ENCODE measurements at places on chromosomes 2 and 18. TPM values are rescaled to one million over a fixed set of nuclear protein-coding genes. Genes with fewer than 3 reads are reported as not detected.

DNA sequence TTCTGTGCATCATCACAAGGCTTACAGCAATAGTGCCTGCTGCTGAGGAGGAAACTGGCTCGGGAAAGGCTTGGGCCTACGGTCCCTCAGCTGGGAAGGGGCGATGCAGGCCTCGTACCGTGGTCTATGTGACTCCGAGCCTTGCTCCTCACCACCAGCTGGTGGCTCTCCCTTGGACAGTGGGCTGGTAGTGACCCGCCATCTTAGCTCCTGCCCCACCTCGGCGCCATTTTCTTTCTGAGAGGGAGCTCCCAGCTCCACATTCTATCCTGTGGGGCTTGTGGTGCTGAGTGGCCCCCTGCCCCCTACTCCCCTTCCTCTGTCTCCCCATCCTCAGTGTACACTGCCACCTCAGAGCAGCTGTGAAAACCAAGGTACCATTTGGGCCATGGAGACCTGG is 255.7 kb downstream of the KLHL29 start:
- no peaks in the 10 kb centered on the region for H3K36me3 ChIP-seq
- H3K27me3 ChIP-seq: no peaks in the 10 kb centered on the region
- H3K4me1 ChIP-seq: no peaks in the 10 kb centered on the region
- H3K27ac ChIP-seq: no peak overlapping the region
- H3K4me3 ChIP-seq: no peak overlapping the region
- no peak for DNase-seq

The TRABD2A gene
- 7.4 TPM for total RNA-seq

DNA sequence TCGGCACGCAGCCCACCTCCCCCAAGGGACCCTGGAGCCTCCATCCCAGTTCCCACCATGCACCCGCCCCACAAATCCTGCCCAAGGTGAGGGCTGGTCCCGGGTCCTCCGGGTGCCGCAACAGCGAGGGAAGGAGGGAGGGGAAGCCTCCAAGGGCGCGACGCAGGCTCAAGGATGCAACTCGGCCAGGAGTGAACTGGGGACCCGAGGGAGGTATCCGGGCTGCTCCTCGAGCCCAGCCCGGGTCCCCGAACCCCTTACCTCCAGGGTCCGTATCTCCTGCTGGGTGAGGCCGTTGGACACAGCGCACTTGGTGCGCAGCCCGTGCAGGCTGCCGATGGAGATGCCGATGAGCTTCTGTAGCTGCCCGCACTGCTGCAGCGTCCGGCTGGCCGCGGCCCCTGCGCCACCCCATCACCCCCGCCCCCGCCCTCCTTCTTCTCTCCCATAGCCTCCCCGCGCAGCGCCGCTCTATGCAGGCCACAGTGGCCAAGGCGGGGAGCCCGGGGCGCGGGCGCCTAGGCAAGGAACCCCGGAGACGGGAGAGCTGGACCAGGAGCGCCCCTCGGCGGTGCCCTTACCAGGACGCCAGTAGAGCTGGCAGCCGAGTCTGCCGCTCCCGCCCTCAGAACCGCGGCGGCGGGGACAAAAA is 124.1 kb downstream of the ANKRD30BL start:
- no peaks in the 10 kb centered on the region for H3K4me1 ChIP-seq
- no peaks in the 10 kb centered on the region for H3K36me3 ChIP-seq
- H3K4me3 ChIP-seq: peak overlapping the region; percentile 39
- H3K27ac ChIP-seq: no peak overlapping the region
- H3K27me3 ChIP-seq: peaks cover 9% of the 10 kb centered on the region
- no peak for DNase-seq

GRCh38 chr2:157377861-157378260 is 52.2 kb upstream of the ERMN start:
- H3K4me1 ChIP-seq: no peaks in the 10 kb centered on the region
- H3K4me3 ChIP-seq: no peak overlapping the region
- no peak overlapping the region for H3K27ac ChIP-seq
- H3K27me3 ChIP-seq: no peaks in the 10 kb centered on the region
- no peak for DNase-seq

DNA sequence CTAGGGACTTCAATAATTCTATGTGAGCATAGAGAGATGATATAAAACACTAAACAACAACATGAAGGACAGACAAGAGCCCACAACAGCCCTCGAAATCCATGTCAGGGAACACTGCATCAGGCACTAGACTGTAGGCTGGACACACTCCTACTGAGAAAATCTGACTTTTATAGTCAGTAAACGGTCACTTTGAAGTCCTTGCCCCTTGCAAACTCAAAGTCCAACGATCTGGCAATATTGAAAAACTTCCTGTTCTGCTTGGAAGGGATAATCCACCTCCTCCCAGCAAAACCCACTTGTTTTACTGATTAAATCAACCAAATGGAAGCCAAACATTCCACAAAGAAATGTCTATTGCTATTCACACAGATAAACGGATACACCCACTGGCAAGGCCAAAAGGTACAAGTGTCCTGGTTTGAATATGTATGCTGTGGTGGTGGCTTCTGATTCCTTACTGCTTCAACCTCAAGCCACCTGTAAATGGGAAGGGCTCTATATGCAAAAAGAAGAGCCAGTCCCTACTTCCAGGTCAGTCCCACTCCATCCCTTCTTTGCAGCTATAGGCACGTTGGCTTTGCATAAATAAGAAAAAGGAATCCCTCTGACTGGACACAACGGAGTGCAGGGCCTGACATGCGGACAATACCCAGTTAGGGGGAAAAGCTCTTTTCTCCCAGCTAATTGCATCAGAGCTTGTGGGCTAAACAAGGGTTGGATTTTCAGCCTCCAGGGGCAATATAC is 56.6 kb downstream of the STK39 start:
- peak overlapping the region; percentile 15 for H3K27ac ChIP-seq
- no peaks in the 10 kb centered on the region for H3K27me3 ChIP-seq
- no peaks in the 10 kb centered on the region for H3K36me3 ChIP-seq

DNA sequence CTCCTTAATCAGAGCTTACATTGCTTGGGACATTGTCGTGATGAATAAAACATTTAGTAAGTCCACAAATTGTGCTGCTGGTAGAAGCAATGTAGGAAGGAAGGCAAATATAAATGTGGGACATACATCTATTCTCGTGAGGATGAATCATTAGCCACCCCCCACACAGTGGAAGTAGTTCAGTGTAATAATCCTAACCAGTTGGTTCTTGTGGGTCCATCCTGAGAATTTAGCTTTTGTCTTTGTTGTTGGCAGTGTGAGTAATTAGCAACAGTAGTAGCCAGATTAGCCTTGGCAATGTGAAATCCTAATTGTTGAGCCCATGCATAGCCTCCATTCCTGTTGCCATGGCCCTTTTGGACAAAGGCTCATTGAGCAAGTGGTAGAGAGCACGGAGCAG is 532.1 kb downstream of the FBXO15 start:
- H3K4me3 ChIP-seq: no peak overlapping the region
- no peaks in the 10 kb centered on the region for H3K27me3 ChIP-seq
- DNase-seq: no peak
- no peak overlapping the region for H3K27ac ChIP-seq
- no peaks in the 10 kb centered on the region for H3K4me1 ChIP-seq

DNA sequence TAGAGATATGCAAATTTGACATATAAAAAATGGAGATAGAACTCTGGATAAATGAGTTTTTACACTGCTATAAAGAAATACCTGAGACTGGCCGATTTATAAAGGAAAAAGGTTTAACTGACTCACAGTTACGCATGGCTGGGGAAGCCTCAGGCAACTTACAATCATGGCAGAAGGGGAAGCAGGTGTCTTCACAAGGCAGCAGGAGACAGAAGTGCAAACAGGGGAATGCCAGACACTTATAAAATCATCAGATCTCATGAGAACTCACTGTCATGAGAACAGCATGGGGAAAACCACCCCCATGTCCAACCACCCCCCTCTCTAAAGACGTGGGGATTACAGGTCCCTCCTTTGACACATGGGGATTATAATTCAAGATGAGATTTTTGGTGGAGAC is 1540.2 kb upstream of the SLC39A10 start:
- H3K36me3 ChIP-seq: no peaks in the 10 kb centered on the region
- no peaks in the 10 kb centered on the region for H3K4me1 ChIP-seq
- no peak overlapping the region for H3K27ac ChIP-seq
- H3K27me3 ChIP-seq: no peaks in the 10 kb centered on the region
- DNase-seq: no peak

- H3K4me1 ChIP-seq: no peaks in the 10 kb centered on the region
- no peak for DNase-seq
- no peaks in the 10 kb centered on the region for H3K36me3 ChIP-seq
- H3K4me3 ChIP-seq: no peak overlapping the region
Observed at GRCh38 chr2:51220606-51221005, 188.7 kb upstream of the NRXN1 start.

DNA sequence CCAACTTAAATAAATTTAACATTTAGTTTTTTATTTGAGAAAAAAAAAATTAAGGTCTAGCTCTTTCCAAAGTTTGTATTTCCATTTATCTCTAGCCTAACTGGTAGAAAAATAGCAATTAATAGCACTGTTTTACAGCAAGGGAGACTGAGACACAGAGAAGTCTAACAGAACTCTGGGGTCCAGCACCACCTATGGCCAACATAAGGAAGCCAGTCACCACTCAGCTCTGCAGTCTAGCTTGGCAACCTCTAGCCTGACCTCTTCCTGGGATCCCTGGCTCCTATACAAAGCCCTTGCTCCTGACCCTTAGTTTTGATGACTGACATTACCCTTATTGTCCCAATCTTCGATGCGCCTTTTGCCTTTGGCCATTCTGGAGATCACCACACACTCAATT is 114.1 kb upstream of the TLK1 start:
- no peaks in the 10 kb centered on the region for H3K36me3 ChIP-seq
- H3K4me3 ChIP-seq: no peak overlapping the region
- no peak for DNase-seq
- H3K27me3 ChIP-seq: no peaks in the 10 kb centered on the region

Measured in breast epithelium (tissue), 4 donors.